ENCODE measurements at places on chromosomes 2 and 18. TPM values are rescaled to one million over a fixed set of nuclear protein-coding genes. Genes with fewer than 3 reads are reported as not detected.

PRKRA gene
- total RNA-seq: 48.5 TPM

HYCC2 gene
- 25.5 TPM for total RNA-seq

CDCA7 gene
- 23.5 TPM for total RNA-seq

VAMP8 gene
- total RNA-seq: 95.4 TPM

FAM228A gene
- total RNA-seq: not detected

ABCG5 gene
- total RNA-seq: not detected

EGR4 gene
- total RNA-seq: 0.55 TPM

SESTD1 gene
- 3.7 TPM for total RNA-seq

CYP26B1 gene
- total RNA-seq: not detected

DNA sequence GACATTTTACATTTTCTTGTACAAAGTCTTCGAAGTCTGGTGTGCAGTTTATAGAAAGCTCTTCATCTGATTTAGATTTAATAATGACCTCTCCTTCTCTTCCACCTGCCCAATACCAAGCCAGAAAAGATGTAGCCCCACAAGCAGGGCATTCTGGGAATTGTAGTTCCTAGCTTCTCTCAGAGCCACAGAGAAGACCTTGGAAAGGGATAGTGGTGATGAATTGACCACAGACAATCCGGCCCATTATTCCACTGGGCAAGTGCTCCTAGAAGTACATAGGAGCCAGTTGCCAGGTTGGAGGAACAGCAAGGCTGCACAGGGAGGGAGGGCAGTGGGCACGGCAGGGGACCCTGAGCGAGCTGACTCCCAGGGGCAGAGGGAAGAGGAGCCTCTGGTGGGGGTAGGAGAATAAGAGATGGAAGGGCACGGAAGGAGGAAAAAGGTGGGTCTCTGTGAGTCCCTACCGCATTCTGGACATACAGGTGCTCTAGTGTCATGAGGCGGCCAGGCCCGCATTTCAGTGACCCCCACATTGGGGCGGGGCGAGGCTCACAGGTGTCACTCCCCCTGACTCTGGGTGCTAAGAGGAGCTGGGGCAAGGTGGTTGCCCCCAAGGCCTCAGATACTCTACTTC is 152.5 kb upstream of the HAAO start:
- DNase-seq: no peak

GRCh38 chr2:85786865-85787264 is 33.1 kb downstream of the ATOH8 start:
- no peak for DNase-seq

GRCh38 chr2:60539140-60539539 is 14.3 kb downstream of the BCL11A start:
- DNase-seq: no peak

DNA sequence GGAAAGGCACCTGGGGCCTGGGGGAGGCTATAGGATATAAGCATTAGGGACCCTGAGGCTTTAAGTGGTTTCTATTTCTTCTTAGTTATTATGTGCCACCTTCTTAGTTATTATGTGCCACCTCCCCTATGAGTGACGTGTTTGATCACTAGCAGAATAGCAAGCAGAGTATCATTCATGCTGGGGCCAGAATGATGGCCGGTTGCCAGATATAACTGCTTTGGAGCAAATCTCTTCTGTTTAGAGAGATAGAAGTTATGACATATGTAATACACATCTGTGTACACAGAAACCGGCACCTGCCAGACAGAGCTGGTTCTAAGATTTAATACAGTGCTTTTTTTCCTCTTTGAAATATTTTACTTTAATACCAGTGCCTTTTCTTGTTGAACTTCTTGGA is 29.4 kb downstream of the LIPG start:
- DNase-seq: no peak

- no peak for DNase-seq
These were observed 53.2 kb downstream of the SH3YL1 start for GRCh38 chr2:210660-211059.

DNA sequence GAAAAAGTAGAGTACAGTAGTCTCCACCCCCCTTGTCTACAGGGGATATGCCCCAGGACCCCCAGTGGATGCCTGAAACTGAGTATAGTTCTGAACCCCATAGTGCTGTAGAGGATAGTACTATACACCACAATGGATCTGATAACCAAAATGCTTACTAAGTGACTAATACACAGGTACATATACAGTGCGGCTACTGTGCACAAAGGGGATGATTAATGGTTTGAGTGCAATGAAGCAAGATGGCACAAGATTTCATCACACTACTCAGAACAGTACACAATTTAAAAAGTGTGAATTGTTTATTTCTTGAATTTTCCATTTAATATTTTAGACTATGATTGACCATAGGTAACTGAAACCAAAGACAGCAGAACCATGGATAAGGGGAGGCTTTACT is 446.9 kb upstream of the NRP2 start:
- DNase-seq: no peak

- DNase-seq: no peak
These were observed 118.7 kb downstream of the CYP26B1 start for GRCh38 chr2:72028996-72029395.

- no peak for DNase-seq
These were observed 312.1 kb downstream of the TMX3 start for GRCh38 chr18:68402784-68403183.

DNA sequence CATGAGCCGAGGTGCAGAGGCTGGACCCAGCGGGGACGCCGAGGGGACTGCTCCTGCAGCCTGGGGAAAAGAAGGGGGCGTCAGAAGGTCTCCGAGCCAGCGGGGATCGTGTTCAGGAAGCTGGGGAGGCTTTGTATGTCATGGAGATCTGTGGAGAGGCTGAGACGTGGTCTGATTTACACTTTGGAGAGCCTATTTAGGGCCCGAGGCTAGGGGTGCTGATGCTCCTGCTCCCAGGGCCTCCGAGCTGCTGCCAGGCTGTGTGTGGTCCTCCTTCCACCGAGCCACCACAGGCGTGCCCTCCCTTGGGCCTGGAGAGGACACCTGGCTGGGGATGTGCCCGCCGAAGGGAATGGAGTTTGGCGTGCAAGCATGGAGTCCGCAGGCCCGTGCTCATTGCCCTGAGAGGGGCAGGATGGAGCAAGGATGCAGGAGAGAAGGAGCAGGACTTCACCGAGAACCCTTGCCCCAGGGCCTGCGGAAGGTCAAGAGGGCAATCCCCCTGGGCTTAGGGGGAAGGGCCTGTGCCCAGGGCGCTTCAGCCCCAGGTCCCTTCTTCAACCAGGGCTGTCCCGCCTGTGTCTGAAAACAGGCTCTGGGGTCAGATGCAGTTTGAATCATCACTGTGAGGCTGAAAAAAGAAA is 252.5 kb downstream of the VAPA start:
- no peak for DNase-seq

DNA sequence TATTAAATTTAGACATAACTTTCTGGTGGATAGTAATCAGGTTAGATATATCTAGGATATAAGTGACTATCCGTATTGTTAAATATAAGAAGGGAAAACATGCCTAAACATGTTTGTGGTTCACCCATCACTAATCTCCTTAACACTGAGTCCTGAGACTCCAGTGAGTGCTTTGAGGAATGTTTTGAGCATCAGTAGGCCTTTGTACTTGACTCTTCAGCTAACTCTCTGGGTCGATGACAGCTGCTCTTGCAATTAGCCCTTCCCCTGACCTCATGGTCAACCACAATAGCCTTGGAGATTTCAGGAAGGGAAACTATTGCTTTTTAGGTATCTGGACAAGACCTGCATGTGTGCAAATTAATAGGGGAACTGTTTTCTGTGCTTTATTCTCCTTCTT is 716.8 kb downstream of the EPHA4 start:
- DNase-seq: no peak

DNA sequence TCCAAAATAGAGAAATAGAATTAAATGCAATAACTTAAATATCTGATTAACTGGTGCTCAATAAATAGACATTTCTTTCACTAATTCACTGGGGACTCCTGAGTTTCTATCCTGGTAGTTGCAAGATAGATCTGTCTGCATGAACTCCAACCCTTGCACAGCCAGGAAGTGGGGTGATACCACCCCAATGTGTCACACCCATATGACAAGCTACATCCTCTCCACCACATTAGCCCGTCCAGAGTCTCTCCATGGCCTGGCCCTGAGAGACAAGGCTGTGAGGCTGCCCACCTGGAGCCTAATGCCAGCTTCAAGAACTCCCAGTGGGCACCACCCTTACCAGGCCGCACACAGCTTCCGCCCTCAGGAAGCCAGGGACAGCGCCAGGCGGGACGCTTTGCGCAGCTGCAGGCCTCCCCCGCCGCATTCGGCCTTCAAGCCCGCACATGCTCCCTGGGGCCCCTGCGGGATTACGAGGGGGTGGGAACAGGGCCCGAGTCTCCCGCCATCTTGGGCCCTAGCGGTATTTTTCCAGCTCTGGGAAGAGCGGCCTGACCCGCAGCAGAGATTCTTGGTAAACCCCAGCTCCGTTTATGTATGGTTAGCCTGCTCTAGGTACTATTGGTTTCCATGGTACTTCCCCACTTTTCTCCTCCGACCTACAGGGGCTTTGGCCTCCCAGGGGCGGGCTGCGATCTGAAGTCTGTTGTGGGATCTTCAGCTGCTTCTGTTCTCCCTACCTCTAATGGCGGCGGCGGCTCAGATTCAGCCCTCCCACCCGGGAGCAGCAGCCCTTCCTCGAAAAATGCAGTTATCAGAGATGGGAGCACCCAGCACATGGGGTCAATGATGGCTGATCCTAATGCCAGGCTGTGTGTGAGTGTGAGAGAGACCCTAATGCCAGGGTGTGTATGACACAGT is at the start of gene TDRD15:
TSS of gene TDRD15 (plus strand) at position 496 of the 921 bp plus-strand sequence. CDS start 13,500 bp downstream, outside the sequence.
- DNase-seq: no peak

- no peak for DNase-seq
These were observed 8.3 kb upstream of the KLHL30 start for GRCh38 chr2:238130111-238130695.

DNA sequence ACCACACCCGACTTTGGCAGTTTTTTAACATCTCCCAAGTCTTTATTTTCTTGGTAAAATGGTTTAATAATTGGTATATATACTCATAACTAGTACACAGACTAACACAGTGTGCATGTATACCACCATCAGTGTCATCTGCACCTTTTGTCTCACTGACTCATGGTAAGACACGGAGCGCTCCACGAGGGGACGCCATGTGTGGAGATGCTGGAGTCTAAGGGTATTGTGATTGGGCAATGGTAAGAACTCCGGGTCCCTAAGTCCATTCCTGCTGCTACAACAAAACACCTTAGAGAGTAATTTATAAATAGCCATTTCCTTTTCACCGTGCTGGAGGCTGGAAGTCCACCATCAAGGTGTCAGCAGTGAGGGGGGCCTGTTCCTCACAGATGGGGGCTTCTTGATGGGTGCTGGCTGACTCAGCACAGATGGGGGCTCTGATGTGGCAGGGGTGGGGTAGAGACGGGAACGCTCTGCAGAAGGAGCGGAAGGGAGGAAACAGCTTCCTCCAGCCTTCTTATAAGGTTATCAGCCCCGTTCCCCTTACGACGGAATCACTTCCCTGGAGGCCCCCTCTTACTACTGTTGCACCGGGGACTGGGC is 42.0 kb upstream of the EDAR start:
- DNase-seq: no peak

DNA sequence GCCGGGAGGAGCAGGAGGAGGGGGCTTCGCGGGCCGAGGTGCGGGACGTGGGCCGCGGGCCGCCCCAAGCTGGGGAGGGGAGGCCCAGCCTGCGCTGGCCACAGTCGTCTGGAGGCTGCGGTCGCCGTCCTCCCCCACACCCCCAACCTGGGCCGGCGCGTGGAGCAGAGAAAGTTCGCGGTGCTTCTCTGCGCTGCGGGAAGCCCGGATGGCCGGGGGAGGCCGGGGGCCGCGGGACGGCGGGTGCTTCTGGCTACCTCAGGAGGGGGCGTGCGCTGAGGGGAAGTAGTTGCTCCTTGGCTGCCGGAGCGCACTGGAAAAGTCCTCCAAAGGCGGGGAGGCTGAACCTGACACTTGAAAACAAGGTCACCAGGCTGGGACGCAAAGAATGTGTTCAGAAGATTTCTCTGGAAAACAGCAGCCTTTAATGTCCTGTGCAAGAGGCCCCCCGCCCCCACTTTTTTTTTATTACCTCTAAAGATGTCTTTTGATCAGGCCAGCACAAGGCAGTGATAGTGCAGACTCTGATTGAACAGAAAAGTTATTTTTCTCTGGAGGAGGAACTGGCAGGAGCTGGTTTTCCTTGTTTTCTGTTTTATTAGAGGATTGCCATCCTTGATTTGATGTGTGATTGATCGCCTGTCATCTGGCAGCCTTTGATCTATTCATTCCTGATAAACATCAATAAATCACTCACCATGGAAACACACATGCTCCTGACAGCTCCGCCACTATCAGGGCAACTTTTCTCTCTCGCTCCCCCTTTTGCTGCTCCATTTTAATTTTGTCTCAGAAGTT is 1.6 kb downstream of the TSHZ1 start:
- DNase-seq: peak; percentile 22

DNA sequence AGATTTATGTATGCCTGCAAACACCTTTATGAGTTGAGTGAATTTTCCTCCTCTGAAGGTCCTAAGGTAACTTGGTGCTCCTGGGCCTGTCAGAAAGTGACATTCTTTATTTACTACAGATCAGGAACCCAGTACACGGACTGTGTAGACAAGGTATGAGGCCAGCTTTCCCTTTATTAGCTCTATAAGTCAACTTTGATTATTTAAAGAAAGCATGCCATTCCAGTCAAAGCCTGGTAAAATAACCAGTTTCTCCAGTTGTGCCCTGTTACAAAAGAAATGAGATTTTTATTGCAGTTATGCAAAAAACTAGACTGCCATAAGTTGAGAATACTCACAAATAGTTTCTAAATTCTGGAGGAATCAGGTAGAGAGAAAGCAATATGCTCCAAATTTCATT is 266.1 kb upstream of the SP5 start:
- no peak for DNase-seq

- no peak for DNase-seq
These were observed 393 bp downstream of the IL1R1 start for GRCh38 chr2:102142829-102143449.

DNA sequence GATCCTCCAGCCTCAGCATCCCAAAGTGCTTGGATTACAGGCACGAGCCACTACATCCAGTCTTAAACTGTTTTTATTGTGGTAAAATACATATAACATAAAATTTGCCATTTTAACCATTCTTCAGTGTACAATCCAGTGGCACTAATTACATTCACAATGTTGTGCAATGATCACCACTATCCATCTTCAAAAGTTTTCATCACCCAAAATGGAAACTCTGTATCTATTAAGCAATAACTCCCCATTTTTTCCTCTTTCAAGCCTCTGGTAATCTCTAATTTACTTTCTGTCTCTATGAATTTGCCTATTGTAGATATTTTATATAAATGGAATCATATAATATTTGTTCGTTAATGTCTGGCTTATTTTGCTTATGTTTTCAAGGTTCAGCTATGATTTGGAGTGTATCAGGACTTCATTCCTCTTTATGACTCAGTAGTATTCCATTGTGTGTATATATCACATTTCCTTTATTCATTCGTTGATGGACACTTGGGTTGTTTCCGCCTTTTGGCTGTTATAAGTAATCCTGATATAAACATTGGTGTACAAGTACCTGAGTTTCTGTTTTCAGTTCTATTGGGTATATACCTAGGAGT is 71.8 kb downstream of the GFPT1 start:
- no peak for DNase-seq

GRCh38 chr2:151189125-151189524 is 72.5 kb downstream of the RBM43 start:
- DNase-seq: peak; percentile 51
